ENCODE measurements at places on chromosomes 11 and 22.

DNA sequence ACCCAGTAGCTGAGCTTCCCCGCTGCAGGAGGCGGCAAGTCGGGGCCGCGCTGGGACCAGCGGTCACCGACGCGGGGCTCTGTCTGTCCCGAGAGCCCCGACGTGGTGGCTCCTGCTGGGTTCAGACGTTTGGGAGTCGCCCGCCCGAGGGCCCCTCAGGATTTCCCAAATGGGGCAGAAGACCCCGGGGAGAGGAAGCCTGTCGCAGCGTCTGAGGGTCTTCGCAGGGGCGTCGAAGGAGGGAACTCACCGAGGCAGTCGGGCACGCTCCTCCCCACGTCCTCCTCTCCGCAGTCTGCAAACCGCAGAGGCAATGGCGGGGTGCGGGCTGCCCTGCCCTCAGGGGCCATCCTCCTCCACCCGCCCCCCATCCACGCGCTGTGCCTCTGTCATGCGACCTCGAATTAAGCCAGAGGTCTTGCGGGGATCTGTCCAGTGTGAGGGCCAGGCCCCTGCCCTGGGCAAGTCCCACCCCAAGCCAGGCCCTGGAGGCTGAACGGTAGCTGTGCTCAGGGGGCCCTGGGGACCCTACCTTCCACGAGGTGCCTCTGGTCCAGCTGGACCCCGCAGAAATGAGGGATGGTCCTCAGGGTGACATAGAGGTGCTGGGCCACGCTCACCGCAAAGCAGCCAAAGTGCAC lies 12.5 kb downstream of the IL17REL start:
- no peak for DNase-seq

DNA sequence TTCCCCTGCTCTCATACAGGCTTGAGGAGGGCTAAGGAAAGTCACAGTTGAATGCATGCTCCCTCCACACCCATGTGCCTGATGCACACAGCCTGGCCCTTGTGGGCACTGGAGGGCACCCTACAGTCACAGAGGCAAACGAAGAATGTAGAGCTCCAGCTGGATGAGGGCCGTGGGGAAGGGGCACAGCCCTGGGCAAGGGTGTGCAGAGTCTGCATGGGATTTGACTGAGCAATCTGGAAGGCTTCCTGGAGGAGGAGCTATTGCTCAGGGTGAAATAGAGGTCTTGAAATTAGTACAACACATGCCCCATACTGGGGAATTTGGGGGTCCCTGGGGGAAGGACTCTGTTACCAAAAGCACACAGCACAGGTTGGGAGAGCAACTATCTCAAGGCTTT lies 64.0 kb downstream of the KCNQ1 start:
- no peak for DNase-seq

- no peak for DNase-seq
These were observed 77.0 kb upstream of the RAB38 start for GRCh38 chr11:88252208-88252607.

DNA sequence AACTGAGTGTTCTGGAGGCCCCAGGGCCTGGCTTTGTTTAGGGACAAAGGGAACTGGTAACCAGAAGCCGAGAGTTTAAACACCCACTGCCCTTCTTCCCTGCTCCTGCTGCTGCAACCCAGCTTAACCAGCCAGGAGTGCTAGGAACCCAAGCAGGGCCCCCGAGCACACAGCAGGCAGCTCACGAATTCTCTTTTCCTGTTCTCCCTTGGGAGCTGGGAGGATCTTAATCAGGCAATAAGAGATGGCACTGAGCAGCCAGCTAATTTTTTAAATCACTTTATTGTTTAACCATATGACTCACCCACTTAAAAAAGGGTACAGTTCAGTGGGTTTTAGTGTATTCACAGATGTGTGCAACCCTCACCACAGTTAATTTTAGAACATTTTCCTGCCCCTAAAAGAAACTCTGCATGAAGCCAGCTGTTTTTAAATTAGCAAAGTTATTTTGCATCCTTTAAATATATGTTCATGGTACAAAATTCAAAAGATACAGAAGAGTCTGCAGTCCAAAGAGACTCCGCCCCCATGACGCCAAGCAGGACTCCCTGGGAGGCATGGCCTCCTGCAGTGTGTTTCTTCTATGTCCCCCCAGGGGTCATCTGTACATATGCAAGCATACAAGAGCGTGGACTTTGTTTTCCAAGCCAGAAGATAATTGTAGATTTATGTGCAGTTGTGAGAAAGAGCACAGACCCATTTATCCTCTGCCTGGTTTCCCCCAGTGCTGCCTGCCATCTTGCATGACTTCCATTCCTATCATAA lies 18.9 kb upstream of the PPP6R3 start:
- no peak for DNase-seq

- no peak for DNase-seq
These were observed 489.4 kb downstream of the KCNA4 start for GRCh38 chr11:29527391-29527936.

DNA sequence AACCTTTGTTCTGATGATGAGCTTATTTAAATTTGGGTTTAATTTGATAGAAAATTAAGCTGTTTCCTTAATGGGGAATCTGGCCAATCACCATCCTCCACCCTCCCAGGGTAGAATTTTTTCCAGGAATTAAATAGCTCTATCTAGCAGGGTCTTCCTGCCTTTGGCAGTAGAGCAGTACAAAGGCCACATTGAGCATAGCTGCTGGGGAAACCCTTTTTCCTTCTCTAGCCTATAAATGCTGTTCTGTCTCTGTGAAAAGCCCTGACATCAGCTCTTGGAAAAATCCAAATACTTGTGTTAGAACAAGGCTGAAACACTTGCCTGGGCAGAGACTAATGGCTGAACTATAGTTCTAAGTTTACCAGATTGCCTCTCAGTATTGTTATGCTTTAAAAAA lies 55.1 kb downstream of the ARHGEF12 start:
- no peak for DNase-seq

GRCh38 chr11:97033178-97033577 lies 643.4 kb downstream of the JRKL start:
- DNase-seq = no peak

- DNase-seq = no peak
These were observed 23.0 kb downstream of the PIWIL3 start for GRCh38 chr22:24751518-24751917.

GRCh38 chr11:40722179-40722795 lies 737.2 kb downstream of the LRRC4C start:
- DNase-seq = no peak

- DNase-seq = no peak
These were observed 1339.2 kb upstream of the TENM4 start for GRCh38 chr11:80779905-80780605.

GRCh38 chr22:20825624-20826023 lies 33.0 kb downstream of the PI4KA start:
- no peak for DNase-seq

GRCh38 chr11:76266286-76267100 lies 60.2 kb upstream of the WNT11 start:
- DNase-seq = no peak

DNA sequence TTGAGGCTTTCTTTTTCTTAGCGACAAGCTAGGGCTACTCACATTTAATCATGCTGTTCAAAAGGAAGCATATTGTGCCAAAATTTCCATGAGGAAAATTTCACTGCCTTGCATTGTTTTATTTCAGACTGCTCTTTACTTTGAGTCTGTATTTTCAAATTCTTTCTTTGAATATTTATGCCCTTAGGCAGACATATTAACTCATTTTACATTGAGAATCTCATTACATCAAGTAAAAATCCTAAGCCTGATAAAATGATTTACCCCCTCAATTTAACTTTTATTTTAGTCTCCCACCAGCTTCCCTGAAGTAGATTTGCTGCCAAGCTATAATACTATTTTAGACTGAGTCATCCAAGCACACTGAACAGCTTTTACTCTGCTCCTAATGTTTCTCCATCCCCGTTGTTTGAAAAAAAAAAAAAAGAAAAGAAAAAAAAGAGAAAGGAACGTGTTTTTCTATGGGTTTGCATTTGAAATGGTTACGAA lies 189.3 kb upstream of the MTMR2 start:
- no peak for DNase-seq

GRCh38 chr11:128394431-128395089 lies 192.8 kb downstream of the ETS1 start:
- DNase-seq = no peak

All from activated T-cell treated with anti-CD3 and anti-CD28 coated beads, Interleukin-2, amount 50 U/mL, for 72 hours (primary cell).